ENCODE measurements at places on chromosomes 1 and 21.

DNA sequence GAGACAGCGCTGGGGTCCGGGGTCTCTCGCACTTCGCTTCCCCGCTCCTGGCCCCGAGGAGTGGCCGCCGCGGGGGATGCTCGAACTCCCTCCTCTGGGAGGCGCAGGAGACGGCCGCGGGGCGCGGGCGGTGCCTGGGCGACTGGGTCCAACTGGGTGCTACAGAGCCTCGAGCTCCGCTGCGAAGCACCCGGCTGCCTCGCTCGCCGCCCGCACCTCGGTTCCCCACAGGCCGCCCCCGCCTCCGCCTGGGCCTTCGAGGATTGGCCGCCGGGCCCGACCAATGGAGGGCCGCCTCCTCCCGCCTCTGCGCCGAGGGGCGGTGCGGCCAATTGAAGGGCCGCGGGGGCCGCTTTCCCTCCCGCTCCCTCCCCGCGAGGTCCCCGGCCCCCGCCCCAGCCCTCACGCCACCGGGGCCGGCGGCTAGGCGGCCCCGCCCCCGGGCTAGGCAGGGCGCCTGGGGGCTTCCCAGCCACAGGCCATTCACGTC is at the start of gene CNN3:
TSS of gene CNN3 (minus strand) at position 196 of the 490 bp plus-strand sequence. CDS start 216 bp downstream, outside the sequence.
- peak; percentile 89 for DNase-seq

GRCh38 chr1:54934869-54935268 is 45.6 kb upstream of the TMEM61 start:
- DNase-seq, result no peak

DNA sequence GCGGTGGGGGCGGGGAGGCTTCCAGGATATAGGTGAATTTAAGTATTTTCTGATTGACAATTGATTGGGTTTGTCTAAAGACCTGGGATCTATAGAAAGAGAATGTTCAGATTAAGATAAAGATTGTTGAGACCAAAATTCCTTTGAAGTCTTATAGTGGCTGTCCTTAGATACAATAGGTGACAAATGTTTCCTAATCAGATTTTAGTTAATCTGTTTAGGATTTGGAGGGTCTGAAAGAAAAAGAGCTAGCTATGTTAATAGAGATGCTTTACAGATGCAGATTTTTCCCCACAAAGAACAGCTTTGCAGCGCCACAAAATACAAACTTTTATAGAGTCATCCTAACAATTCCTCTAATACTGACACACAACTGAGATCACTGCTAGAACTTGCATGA is 14.6 kb upstream of the EPRS1 start:
- no peak for DNase-seq

DNA sequence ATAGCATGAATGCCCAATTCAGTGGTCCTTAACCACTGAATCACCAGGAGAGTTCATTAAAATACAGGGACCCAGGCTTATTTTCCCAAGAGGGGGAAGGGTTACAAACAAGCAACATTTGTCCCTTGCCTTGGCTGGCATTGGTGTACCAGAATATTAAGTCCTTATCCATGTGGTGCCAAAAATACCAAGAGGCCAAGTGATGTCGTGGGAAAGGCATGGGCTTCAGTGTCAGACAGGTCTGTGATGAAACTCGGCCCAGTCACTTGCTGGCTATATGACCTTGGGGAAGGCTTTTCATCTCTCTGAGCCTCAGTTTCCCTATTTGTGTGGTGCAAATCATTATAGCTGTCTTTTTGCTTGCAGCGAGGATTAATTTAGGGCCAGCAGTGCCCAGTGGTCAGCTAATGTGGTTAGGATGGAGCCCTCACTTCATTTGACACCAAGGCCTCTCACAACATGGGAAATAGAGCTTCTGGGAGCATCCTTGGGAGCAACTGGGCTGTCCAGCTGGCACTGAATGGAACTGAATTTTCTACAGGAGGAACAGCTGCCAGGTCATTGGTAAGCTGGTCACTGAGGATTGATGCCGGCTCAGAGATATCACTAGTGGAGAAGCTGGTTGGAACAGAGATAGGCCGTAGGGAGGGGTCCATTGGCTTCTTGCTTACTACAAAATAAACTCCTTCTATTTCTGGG is 77.2 kb upstream of the PPP2R5A start:
- no peak for DNase-seq

DNA sequence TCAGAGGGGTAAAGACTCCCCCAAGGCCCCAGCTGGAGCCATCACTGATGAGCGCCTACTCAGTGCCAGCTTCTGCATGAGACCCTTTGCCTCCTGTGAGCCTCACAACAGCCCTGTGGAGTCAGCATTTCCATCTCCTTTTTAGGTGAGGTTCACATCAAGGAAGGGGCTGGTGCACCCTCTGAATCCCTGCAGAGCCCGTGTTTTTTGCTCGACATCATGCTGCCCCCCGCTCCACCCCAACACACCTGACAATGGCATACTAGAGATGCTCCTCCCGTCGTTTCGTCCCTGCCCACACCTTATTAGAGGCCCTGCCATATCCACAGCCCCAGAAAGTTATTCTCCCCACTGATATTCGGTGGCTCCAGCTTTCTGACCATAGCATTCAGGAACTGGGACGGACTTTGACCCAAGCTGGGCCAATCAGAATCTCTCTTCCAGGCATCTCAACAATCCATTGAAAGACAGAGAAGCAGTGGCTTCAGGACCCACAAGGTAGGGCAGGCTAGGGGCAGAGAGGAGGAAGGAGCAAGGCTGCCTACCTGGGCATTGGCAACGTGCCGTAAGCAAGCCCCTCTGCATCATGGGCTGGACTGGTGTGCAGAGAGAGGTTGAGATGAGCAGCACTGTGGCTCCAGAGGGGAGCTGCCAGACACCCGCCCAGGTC is 32.7 kb downstream of the EPHA10 start:
- DNase-seq, result no peak

DNA sequence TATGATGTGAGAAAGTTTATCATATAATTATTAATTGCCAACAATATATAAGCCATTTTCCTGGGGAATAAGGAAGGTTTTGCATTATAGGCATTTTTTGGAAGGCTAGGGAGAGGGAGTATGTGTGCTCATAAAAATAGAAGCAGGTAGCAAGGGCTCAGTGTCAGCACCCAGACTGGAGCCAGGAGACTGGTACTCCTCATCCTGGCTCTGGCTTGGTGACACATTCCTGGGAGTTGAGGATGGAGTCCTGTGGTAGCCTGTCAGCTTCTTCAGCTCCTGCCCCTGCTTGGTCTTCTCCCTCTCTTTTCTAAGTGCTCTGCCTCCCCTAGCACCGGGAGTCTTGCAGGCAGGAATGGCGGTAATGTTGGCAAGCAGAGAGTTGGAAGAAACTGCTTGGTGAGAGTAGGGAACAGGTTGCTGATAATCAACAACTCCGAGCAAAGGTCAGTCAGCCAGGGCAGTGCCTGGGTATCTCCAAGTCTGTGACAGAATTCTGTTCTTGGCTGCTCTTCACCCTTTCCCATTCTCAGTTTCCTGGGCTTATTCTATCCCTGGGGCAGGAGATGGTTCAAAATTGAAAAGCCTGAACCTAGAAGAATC is 23.0 kb downstream of the GIPC2 start:
- no peak for DNase-seq

- no peak for DNase-seq
Observed at GRCh38 chr1:178633056-178633455, 92.0 kb upstream of the RALGPS2 start.

GRCh38 chr1:187870552-187870951 is 1041.8 kb downstream of the PLA2G4A start:
- no peak for DNase-seq

DNA sequence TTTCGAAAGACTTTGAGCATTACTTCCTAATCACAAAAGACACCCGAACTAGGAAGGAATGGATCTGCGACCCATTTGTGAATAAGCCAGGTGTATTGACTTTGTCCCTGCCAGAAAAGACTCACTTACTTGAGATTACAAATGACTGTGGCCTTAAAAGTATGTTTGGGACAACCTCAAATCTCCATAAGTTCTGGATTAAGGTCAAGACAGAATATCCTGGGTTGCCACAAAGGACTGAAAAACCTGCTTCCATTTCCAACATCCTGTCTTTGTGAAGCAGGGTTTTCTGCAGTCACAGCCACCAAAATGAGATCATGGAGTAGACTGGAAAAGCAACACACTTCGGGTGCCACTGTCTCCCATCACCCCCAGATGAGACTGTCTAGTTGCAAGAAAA is 537.4 kb upstream of the ZRANB2 start:
- DNase-seq, result no peak

Data from head of caudate nucleus (tissue), 42 donors.